ENCODE measurements at places on chromosomes 7 and 10. TPM values are rescaled to one million over a fixed set of nuclear protein-coding genes. Genes with fewer than 3 reads are reported as not detected.

GRCh38 chr10:69458430-69459100 is 7.3 kb downstream of the TSPAN15 start:
- no peak for DNase-seq

- DNase-seq, result no peak
Observed at GRCh38 chr7:150648353-150649079, 16.3 kb upstream of the GIMAP6 start.

- DNase-seq, result peak; percentile 35
Observed at GRCh38 chr10:63542835-63543575, 21.8 kb downstream of the REEP3 start.

GRCh38 chr7:116497708-116498107 is 1.8 kb upstream of the CAV2 start:
- peak; percentile 80 for DNase-seq

RTKN2 gene
- total RNA-seq, result 0.90 TPM

C10orf67 gene
- total RNA-seq, result 0.18 TPM

Data from IMR-90 (cell line).